Cortex of kidney (tissue), 1 donor: ENCODE measurements at places on chromosomes 4 and X.

DNA sequence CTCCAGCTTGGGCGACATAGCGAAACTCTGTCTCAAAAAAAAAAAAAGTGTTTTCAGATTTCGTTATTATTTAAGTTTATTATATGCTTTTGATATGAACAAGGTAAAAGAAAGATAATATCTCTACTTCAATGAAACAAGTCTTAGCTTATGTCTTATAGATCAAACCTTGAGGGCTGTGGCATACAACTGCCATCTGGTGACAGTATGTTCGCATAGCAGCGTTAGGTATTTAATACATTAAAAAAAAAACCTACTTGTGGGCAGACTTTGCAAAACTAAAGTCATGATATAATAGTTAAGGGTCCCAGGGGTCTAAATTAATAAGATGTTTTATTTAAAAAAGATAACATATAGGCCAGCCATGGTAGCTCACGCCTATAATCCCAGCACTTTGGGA, 161.2 kb upstream of the AMOT start:
- no peak for DNase-seq

- no peak for DNase-seq
Observed at GRCh38 chr4:75484190-75484589, 30.0 kb downstream of the RCHY1 start.

- no peak for DNase-seq
Observed at GRCh38 chr4:10032625-10033024, 11.3 kb upstream of the SLC2A9 start.

GRCh38 chrX:29242856-29243255, 655.6 kb downstream of the IL1RAPL1 start:
- no peak for DNase-seq

DNA sequence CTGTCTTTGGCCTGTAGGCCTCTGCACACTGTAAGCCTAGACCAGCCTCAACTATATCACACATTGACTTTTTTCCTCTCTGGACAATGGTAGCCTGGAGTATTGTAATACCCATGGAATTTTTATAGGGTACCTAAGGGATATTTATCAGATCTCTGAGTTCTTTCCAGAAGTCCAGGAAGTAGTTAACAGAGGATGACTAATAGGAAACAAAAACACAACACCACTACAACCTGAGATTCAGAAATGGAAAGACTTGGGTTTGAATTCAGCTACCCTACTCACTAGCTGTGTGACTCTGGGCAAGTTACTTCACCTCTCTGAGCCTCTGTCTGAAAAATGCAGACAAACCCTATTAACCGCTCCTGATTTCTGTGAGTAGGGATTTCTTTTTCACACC, 7.7 kb upstream of the STX18 start:
- no peak for DNase-seq

- no peak for DNase-seq
Observed at GRCh38 chr4:128291096-128291495, 3.5 kb upstream of the PGRMC2 start.

- no peak for DNase-seq
Observed at GRCh38 chr4:18847249-18847890, 825.8 kb upstream of the LCORL start.

DNA sequence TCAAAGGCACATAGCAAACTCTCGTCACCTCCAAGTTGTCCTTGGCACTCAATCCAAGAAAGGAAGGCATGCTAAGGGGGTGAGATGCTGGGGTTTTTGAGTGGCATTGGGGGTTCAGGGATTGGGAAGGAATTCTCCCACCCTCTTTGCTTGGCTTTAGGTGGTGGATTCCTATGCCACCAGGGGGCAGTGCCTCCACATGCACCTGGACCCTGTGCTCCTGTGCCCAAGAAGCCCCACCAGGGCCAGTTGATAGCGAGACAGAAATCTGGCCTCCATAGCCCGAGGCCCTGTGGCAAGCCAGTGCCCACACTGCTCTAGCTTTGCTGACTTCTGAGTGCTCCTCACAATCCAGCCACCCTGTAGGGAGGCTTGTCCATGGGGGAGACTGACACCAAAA, 2.0 kb upstream of the FATE1 start:
- no peak for DNase-seq
